Globus pallidus (tissue), 1 donor: ENCODE measurements at places on chromosomes 4 and X.

GRCh38 chrX:36336751-36337150, 417.2 kb downstream of the CFAP47 start:
- DNase-seq: no peak

- no peak for DNase-seq
Observed at GRCh38 chrX:23720117-23720677, 22.9 kb downstream of the ACOT9 start.

DNA sequence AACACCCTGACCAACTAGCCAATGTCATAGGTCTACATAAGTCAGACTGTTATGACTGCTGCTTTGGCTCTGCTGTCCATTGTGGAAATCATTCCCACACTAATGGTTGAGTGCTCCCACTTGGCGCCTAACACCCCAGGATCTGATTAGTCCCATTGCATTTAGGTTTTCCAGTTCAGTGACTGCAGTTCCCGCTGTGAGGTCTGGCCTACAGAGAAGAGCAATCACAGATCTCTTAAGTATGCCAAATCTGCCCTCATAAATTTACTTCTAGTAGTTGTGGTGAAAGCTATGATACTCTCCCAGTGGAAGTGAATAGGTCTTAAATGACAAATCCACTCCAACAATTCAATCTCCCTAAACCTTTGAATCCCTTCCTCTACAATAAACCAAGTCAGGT, 77.3 kb upstream of the IL2 start:
- no peak for DNase-seq

DNA sequence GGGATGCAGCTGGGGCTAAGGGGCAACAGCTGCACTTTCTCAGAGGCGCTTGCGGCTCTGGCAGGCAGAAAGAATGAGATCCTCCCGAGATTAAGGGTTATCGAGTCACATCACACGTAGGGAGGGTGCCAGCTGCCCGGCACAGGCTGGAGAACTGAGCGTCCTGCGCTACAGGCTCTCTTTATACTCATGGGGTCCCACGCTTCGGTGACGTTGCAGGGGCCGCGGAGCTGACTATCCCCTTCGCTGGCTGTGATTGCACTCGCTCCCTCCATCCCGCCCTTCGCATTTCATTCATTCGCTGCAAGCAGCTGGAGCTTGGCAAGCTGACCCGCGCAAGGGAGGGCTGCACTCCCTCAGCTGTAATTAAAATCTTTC, at the start of gene TACR3:
TACR3 (minus strand) TSS at position 156 of the 378 bp plus-strand sequence. CDS start 310 bp downstream, outside the sequence.
- DNase-seq: no peak

GRCh38 chr4:7435471-7436061, 836 bp upstream of the PSAPL1 start:
- DNase-seq: no peak

DNA sequence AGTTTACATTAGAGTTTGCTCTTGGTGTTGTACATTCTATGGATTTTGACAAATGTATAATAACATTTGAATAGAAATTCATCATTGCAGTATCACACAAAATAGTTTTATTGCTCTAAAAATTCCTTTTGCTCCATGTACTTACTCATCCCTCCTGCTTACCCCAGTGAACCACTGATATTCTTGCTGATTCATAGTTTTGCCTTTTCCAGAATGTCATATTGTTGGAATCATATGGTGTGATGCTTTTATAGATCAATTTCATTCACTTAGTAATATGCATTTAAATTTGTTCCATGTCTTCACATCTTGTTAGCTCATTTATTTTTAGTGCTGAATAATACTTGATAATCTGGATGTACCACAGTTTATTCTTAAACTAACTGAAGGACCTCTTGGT, 1593.2 kb downstream of the C4orf33 start:
- DNase-seq: no peak
